Activated CD4-positive, alpha-beta T cell treated with anti-CD3 and anti-CD28 coated beads, Interleukin-2, Interleukin-4, amounts not matched to agents 100 ng/mL and 50 ng/mL, durations not matched to agents 16 hours and 8 hours (primary cell): ENCODE measurements at places on chromosomes 2 and 18.

GRCh38 chr2:46062637-46063412 lies 234.4 kb upstream of the EPAS1 start:
- peak; percentile 81 for DNase-seq

DNA sequence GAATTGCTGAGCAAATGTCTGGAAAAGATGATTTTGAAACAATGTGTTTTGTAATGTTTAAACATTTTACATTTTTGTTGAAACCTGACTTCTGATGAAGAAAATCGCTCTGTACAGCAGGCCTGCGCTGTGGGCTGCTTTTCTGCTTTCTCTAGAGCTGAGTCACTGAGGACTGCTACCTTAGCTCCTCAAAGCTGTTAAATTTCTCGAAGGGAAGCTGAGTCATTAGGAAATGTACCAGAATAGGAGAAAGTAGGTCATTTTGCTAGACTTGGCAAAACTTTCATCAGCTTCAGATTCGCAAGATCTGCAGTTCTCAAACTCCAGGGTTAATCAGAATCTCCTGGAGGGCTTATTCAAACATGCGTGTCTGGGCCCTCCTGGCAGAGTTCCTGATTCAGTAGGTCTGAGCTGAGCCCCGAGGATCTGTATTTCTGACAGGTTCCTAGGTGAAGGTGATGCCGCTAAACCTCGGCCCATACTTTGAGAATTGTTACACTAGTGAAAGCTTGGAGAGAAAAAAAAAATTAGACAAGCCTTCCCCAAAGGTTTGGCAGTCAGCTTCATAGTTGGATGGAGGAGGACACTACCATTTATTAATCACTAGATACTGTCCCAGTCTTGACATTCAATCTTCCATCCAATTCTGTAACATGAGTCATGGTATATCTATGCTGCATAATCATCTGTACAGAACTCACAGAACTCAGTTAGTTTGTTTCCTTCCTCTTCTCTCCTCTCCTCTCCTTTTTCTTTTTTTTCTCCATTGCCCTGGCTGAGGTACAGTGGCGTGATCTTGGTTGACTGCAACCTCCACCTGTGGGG lies 297.6 kb downstream of the PARD3B start:
- DNase-seq, result peak; percentile 68

GRCh38 chr2:55999790-56000189 lies 76.2 kb upstream of the EFEMP1 start:
- DNase-seq, result no peak

- no peak for DNase-seq
Observed at GRCh38 chr18:77129150-77129551, 3.4 kb downstream of the MBP start.

DNA sequence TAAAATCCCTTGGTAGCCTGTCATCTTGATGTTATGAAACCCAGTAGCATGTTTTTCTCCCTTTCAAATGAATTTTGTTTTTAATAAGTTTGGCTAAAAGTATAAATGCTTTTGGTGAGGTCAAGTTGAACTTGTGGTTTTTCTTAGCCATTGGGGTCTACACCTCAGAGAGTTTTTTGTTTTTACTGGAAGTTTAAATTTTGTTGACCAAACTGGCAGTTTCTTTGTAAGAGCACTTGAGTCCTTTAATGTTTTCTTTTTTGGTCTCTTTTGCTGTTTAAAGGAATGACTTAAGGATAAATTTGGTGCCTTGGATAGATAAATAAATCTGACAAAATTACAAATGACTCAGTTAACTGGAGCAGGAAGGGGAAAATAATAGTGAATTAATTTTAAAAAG lies 577.3 kb downstream of the SATB2 start:
- DNase-seq, result no peak

GRCh38 chr18:50311650-50312049 lies 24.2 kb upstream of the CXXC1 start:
- DNase-seq, result no peak

DNA sequence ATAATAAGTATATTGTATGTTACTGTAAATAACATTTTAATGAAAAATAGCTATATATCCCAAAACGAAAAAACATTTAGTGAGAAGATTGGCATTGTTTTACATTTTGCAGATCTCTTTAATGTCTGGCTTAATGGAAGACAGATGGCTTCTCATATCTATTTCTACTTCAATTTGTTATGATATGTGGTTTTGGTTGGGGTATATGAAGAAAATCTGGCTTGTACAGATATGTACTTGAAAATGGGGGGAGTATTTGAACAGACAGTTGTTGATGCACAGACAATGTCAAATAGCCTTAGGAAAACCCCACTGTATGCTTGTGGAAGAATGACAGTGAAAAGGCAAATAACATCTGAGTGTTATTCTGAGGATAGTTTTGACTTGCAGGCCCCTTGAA lies 23.6 kb upstream of the GMCL1 start:
- DNase-seq, result no peak

DNA sequence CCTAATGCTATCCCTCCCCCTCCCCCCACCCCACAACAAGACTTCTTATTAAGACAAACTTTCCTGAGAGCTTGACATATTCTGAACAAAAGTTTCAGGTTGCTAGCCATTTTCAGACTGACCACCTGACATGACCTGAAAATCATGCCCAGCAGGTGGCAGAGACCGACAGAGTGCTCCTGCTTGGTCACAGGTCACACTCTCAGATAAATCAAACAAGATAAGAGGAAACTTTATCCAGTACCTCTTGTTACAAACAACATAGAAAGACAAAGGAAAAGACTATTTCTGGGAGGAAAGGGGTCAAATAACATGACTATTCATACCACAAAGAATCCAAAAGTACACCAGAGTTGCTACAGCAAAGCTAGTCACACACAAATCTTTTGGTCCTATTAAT lies 107.4 kb downstream of the TMEM200C start:
- DNase-seq, result no peak

DNA sequence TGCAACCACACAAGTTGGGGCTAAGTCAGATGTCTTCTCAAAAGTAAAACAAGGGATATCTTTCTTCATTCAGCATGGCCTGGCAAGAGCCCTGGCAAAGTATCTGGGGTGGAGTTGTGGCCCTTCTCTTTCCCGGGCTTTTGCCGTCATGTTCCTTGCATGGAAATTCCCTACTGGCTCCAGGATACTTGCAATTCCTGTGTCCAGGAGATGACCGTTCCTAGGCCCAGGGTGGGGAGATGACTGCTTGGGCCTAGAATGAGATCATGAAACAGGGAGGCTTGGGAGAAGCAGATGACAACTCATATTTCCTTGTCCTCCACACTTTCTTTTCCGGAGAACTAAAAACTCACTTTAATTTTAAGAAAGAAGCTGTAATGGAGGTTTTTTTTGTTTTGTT lies 60.9 kb downstream of the TGIF1 start:
- DNase-seq, result no peak

DNA sequence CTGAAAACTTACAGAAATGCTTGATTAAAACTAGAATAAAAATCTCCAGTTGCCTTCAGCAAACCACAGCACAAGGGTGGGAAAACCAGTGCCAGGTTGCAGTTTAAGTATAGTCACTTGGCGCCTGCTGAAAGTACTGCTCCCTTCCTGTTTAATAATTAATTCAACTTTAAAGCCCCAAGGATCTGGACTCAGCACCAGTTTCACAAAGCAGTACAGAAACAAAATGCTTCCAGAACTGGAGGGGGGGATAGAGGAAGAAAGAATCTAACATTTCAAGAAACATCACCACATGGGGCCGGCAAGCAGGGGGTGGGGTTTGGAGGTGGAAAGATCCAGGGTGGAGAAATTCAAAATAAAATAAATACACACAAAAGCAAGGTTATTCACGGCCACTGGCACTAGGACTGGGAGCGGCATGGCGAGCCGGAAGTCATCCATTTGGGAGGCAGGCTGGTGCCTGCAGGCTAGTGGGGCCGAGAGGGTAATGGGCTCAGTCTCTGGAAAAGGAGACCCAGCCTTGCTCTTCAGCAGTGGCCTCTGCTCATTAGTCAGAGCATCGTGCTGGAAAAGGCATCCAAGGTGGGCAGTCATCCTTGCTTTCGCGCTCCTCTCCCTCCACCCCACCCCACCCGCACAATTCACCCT lies 85.8 kb downstream of the POU3F3 start:
- no peak for DNase-seq

DNA sequence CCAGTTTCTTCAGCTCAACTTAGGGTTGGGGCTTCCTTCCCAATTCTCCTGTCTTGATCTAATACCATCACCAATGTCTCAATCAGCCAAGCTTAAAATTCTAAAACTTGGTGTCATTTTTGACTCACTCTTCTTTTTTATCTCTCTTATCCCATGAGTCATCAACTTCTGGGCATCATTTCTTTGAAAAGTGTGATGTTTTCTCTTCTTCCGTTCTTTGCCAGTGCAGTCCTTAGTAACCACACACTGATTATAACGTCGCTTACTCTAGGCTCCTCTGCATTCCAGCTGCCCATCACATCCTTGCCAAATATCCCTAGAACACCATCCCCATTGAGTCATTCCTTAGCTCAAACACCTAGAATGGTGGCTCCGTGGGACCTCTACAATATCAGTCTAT lies 27.4 kb upstream of the MRO start:
- DNase-seq, result no peak

DNA sequence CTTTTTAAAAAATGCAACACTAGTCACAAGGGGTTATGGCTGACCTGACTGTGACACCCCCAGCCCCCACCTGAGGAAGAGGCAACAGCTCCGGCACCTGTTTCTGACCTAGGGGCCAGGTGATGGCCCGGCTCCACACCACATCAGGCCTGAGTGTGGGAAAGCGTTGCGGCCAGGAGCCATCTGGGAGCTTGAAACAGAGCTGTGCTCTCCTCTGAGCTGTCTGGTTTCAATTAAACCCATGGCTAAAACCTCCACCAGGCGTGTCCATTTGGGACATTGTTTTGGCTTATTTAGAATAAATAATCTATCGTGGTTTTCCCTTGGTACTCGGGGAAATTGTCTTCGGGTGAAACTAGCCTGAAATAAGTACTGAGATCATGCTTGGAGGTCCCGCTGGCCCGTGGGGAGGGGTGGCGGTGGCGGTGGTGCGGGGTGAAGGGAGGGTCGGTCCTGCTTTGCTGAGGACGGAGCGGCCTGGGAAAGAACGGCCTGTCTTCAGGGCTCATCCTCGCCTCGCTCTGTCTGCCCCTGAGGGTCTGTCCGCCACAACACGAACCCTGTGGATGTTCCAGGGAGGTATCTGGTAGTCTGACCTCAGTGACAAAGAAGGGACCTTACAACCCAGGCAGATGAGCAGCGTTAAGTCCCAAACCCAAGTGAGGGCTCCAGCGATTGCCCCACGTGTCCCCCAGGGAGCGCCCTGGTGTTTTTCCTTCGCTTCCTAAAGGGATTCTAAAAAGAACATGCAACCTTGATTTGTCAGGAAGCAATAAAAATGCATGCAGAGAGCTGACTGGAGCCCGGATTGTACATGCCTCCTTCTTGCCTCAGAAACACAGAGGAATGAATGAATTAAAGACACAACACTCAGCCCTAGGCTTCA lies 58.7 kb downstream of the IL1RL2 start:
- DNase-seq, result no peak

DNA sequence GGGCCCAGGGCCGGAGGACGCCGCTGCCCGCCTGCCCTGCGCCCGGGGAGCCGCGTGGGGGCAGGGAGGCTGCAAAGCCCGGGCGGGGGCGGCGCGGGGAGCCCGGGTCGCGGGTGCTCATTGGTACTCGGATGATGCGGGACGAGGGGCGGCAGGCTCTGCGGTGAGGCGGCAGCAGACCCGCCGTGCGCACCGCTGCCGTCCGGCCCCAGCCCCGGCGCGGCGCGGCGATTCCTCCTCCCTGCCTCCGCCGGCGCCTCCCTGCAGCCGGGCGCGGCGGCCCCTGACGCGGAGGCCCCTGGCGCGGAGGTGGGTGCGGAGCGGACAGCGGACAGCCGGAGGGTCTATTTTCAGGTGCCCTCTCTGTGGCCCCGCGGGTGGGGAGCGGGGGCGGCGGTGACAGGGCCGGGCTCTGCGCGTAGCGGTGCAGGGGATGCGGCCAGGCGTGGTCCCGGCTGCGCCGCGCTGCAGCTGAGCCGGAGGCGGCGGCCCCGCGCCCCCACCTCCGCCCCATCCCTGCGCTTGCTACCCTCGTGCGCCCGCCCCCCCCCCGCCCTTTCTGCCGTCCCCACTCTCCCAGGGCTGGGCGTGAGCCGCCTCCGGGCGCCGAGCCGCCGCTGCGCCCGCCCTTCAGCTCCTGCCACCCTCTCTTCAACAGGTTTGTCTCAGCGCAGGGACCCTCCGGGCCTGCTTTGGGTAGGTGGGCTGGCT lies 640 bp downstream of the SPTBN1 start:
- no peak for DNase-seq

DNA sequence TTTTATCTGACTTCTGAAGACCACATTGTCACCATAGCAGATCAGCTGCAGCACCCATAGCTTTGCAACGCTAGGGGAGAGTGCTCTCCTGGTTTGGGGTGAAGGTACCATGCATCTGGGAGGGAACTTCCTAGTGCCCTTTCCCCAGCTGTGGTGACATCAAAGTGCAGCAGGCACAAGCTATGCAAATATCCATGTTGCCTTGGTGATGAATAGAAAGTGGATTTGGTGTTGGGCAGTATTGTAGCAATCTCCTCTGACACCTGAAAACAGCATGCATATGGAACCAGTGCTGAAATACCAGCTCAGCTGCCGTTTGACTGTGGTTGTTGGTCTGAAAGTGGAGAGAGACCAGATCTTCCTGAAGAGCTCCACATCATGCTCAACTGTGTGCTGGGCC lies 37.1 kb downstream of the BCL2L11 start:
- no peak for DNase-seq

GRCh38 chr18:74234326-74235171 lies 57.2 kb downstream of the CYB5A start:
- DNase-seq, result no peak

GRCh38 chr18:40949114-40949950 lies 1005.7 kb upstream of the PIK3C3 start:
- DNase-seq, result no peak

DNA sequence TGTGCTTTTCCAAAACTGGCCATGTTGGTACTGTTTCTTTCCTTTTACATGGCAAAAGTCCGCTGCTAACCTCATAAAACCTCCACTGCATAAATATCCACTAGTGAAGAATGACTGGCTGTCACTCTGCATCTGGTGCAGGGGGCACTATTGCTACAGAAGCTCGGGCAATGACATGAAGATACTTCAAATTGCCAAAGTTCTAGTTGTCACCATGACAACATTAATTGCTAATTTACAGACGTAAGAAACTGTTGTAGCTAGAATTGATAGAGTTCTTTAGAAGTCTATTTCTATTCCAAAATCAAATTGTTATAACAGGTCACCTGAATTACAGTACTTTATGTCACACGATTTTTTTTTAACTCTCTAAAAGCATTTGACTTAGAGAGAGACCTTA lies 845 bp downstream of the CFAP210 start:
- no peak for DNase-seq

DNA sequence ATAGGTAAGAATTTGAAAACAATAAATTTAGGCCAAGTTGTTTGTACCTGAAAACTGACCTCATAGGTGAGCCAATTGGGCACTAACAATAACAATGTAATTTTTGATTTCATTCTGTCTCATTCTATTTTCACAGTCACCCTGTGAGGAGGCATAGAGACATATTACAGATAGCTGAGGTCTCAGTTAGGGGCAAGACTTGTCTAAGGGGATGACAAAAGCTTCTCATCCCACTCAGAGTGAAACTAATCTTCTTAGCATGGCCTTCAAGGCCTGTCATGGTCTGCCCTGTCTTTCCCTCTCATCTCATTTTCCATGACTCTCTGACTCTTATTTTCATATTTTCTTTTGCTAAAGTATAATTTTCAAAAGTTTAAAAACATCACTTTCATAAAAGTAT lies 562.0 kb upstream of the TNP1 start:
- no peak for DNase-seq
